ENCODE measurements at places on chromosomes 7 and 10.

DNA sequence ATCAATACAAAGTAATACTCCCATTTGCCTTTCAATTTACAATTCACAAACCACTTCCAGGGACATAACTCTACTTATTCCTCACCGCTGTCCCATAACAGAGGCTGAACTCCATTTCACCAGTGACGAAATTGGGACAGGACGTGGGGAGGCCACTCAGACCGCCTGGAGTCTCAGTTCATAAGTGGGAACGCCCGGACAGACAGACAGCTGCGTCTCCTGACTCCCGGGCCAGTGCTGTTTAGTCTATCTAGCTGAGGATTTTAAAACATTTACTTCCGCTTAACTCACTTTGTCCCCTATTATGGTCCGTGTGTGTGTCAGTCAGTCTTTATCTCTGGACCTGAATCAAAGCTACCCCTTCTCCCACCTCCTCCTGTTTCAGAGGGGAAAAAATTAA lies 67.4 kb upstream of the ZNF438 start:
- DNase-seq: peak; percentile 87

GRCh38 chr7:94044806-94045205 lies 40.7 kb upstream of the BET1 start:
- DNase-seq: no peak

DNA sequence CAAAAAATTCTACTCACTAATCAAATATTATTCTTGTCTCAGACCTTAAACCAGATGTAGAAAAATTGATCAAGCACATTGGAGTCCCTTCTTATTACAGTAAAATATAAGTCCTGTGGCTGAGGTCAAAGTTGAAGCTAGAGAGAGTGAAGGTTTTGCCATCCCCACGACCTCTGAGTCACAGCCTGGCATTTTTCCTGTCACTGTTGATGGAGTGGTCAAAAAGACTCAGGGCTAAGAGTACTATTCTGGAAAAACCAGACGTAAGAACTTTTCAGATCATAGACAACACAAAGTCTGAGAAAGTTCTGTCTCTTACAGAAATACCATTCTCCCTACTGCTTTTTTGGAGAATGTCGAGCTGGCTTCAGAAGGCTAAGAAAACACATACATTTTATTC lies 323.7 kb upstream of the ANKRD30A start:
- no peak for DNase-seq

GRCh38 chr7:152467225-152467624 lies 31.4 kb upstream of the KMT2C start:
- no peak for DNase-seq

- no peak for DNase-seq
These were observed 73.1 kb downstream of the EMX2 start for GRCh38 chr10:117615649-117616048.

DNA sequence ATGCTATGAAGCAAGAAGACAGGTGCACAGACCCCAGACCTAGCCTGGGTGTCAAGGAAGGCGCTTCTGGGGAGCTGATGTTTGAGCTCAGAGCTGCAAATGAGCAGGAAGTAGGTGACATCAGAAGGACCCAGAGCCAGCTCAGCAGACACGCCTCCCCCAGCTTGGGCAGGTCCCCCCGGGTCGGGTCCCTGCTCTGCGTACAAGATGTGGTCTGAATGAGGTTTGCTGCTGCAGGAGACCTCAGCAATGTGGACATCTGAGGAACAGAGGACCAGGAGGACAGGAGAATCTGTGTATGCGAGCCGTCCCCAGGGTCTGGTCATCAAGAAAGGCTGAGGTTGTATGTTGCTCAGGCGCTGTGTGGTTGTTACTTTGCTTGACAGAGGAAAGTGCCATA lies 51.8 kb downstream of the TACC2 start:
- DNase-seq: no peak

DNA sequence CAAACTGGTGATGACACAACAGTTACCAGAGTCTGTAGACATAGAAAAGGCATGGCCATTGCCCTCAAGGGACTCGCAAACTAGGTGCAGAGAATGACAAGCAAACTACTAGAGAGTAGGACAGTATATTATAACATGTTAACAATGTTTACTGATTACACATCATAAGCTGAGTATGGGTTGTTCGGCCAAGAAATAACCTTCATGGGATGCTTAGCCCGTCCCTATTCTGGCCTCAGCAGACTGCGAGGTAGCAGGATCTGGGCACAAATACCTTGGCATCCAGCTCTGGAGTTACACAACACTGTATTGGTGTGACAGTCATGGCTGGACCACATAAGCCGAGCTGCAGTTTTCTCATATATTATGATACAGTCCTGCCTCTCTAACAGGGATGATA lies 51.4 kb downstream of the ABCB4 start:
- DNase-seq: no peak

DNA sequence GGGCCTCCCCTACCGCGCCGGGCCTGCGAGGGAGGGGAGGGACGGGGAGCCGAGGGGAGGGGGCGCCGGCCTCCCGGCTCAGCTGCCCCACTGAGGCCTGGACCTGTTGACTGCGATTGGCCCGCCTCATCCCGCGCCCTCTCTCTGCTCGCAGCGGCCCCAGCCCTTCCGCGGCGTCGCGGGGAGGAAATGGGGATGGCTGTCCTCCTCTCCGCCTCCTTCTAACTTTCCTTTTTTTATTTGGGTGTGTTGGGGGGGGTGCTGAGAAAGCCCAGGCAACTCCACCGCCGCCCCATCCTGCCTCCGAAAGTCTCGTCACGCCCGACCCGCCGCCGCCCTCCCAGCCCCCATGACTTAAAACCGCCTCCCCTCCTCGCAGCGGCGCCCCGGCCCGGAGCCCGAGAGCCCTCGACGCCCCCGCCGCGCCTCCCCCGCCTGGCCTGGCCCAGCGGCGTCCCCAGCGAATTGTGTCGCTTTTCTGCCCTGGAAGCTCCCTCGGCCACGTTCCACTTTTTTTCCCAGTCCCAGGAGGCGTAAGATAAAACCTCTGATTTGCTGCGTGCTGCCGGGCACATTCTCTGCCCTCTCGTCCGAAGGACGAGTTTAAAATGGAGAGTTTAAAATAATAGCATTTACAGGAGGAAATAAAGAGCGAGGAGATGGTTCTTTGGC lies 842 bp upstream of the SKIDA1 start:
- DNase-seq: peak; percentile 69

DNA sequence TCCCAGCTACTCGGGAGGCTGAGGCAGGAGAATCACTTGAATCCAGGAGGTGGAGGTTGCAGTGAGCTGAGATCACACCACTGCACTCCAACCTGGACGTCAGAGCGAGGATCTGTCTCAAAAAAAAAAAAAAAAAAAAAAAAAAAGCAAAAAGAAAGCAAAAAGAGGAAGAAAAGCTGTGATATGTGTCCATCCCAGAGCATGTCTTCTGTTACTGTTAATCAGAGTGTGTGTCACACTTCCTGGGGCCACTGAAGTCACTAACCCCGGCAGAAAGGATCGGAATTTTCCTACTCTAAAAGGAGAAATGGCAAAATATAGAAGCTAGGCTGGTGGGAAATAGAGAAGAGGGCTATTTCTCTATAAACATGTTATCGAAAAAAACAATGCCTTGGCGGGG lies 11.9 kb downstream of the PIK3AP1 start:
- DNase-seq: no peak

- DNase-seq: no peak
These were observed 571.6 kb upstream of the MGMT start for GRCh38 chr10:128895473-128895872.

- no peak for DNase-seq
These were observed 406 bp downstream of the PRLHR start for GRCh38 chr10:118595064-118595420.
